Spleen (tissue), 13 donors: ENCODE measurements at places on chromosomes 2 and 18. TPM values are rescaled to one million over a fixed set of nuclear protein-coding genes. Genes with fewer than 3 reads are reported as not detected.

DNA sequence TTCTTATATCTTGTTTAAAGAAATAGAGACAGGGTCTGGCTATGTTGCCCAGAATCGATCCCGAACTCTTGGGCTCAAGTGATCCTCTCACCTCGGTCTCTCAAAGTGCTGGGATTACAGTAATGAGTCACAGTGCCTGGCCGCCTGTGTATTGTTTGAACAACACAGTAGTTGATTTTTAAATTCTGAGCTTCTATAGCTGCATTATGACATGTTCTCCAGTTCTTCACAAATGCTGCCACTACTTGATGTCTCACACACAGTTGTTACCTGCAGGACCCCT lies 7.7 kb upstream of the RHOB start:
- DNase-seq = no peak

EMILIN2 gene
- polyA plus RNA-seq = 20.3 TPM

DNA sequence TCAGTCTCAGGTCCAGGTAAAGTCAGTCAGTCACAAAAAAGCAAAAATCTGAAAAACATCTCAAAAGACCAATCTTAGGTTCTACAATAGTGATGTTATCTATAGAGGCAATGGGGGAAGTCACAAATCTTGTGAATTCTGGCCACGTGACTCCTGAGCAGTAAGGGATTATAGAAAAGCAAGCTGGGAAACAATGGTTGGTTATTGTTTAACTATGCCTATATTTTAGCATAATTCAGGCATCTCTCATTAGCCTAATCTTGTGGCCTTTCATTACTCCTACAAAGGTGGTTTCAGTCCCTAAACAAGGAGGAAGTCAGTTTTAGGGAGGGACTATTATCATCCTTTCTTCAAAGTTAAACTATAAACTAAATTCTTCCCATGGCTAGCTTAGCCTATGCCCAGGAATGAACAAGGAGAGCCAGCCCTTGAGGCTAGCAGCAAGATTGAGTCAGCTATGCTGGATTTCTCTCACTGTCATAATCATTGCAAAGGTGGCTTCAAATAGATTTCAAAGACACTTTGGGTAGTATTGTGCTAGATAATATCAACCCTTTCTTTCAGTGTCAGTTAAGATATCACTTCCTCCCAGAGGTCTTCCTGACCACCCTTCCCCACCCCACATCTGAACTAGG lies 56.4 kb upstream of the ITGA6 start:
- no peak for DNase-seq

DNA sequence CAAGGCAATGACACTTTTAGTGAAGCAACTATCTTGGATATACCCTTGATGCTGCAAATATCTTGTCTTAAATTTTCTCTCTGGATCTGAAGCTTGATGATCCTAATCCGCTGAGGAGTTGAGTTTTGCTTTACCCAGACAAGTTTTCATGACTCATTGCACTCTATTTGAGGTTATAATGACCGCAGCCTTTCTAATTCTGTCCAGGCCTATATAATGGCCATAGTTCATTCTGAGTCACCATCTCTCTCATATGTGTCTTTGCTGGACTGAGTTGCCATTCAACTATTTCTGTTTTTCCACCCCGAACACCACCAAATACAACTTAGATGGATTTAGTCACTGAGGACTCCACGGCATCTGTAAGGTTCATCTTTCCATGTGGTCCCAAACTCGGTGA lies 802.1 kb upstream of the FAM98A start:
- no peak for DNase-seq

DNA sequence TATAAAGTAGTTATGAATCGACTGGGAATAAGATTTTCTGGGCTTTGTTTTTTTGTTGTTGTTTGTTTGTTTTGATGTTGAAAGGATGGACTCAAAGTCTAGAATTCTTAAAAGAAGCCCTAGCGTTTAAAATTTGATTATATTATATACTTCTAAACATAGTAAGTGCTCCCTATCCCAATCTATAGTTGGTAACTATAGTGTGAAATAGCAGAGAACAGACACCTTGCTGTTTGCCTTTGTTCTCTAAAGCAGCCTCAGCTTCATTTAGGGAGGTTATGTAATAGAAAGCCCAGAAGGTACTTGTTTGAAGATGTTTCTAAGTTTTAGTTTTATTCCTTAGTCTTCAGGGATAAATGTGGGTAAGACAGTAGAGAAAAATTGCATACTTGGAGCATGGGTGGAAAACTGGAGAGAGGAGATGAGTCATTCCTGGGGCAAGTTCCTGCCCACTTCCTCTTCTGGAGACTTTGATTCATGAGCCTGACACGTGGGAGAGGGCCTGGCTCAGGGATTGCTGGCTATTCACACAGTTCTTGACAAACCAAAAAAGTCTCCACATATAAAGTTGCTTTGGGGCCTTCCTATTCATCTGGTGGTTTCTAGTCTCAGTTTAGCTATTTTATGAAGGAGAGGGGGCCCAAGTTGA lies 131.9 kb downstream of the MYO1B start:
- DNase-seq = no peak

ABCB11 gene
- polyA plus RNA-seq = 0.03 TPM

GRCh38 chr2:191245869-191246531 lies 796 bp downstream of the MYO1B start:
- DNase-seq = peak; percentile 79
